Mammary epithelial cell (primary cell): ENCODE measurements at places on chromosomes 16 and 17.

DNA sequence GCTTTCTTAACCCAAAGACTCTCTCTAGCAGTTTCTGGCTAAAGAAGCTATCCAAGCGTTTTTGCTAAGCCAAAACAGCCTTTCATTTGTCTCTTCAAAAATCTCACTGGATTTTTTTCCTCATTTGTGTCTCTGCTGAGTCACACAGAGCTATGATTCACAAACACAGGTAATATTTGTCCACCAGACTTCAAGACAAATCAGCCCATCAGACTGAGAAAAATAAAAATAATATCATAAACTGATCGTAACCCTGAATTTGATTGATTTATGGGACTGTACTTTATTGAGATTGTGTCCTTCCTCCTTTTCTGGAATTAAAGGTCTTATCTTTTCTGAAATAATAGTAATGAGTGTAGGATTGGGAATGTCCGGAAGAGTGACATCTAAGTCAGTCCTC is 25.8 kb downstream of the TRIM16 start:
- DNase-seq: peak; percentile 72

DNA sequence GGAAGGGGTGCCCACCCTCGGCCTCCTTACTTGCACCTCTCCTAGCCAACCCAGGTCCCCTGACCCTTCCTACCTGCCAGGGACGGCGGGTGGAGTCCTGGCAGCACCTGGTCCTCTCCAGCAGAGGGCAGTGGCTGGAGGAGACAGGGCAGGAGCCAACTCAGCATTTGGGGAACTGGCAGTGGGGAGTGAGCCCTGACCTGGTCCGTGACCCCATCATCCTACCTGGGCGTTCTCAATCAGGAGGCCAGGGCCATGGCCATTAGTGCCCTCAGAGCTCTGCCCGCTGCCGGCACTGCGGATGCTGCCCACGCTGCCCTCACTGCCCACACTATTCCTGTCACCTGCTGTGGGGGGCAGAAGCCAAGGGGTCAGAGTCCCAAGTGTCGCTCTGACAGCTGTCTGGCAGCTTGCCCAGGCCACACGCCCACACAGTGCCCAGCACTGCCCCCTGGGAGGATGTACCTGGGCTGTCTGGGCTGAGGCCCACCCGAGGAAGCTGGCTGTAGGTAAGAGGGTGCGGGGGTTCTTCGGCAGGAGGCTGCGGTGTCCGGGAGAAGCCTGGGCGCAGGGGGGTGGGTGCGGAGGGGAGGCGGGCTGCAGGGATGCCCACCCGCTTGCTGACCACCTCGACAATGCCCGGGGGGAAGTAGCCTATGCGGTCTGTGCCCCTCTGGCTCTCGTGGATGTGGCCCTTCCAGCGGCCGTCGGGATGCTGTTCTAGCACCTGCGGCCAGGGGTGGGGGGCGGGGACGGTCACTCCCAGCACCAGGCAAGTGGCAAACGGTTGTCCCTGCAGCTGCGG is 10.8 kb downstream of the CASKIN2 start:
- DNase-seq: peak; percentile 13

DNA sequence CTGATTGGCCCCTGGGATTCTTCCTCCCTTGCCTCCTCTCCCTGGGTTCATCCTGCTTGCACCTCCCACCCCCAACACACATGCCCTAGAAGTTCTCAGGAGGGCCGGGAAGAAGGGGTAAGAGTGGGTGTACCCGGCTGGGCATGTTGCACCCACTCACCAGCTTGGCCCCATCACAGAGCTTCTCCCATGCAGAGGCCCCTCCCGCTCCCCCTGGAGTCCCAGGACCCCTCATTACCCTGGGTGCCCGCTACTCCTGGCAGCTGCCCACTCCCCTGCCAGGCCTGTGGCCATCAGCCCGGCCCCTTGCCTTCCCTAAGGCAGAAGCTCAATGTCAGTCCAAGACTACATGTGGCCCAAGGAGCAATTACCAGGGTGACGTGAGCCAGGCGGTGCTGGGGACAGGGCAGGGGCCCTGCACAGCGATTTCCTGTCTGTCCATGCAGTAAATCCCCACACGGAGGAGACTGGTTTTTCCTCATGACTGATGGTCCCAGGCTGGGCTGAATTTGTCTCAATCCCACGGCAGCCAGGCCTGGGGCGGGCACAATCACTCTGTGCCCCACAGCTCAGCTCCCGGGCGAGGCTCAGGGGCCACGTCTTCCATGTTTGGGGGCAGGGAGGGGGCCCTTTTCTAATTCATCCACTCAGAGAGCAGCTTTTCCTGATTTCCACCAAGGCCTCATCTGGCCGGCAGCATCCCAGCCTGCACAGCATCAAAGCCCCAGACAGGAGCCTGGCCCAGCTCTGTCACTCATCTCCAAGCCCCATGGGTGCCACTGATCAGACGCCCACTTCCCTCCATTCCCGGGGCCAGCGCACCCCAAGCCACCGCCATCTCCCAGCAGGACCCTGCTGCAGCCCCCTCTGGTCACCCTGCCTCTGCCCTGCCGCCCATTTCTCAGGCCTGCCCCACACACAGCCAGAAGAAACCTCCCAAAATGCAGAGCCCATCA is 234.7 kb downstream of the KATNIP start:
- no peak for DNase-seq

DNA sequence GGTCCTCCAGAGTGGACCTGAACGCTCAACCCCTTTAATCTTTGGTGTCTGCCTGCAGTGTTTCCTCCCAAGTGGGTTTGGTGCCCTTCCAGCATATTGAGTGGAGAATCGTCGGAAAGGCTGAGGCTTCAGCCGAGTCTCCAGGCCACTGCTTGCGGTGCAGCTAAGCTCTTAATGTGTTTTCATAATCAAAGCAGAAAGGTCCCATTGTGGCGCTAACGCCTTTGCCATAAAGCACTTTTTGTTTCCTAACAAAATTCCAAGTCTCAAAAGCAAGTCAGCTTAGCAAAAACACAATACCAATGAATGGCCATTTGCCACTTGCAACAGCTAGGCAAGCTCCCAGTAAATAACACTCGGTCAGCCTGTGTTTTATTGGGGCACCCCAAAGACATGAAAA is 57.6 kb downstream of the KSR1 start:
- no peak for DNase-seq

DNA sequence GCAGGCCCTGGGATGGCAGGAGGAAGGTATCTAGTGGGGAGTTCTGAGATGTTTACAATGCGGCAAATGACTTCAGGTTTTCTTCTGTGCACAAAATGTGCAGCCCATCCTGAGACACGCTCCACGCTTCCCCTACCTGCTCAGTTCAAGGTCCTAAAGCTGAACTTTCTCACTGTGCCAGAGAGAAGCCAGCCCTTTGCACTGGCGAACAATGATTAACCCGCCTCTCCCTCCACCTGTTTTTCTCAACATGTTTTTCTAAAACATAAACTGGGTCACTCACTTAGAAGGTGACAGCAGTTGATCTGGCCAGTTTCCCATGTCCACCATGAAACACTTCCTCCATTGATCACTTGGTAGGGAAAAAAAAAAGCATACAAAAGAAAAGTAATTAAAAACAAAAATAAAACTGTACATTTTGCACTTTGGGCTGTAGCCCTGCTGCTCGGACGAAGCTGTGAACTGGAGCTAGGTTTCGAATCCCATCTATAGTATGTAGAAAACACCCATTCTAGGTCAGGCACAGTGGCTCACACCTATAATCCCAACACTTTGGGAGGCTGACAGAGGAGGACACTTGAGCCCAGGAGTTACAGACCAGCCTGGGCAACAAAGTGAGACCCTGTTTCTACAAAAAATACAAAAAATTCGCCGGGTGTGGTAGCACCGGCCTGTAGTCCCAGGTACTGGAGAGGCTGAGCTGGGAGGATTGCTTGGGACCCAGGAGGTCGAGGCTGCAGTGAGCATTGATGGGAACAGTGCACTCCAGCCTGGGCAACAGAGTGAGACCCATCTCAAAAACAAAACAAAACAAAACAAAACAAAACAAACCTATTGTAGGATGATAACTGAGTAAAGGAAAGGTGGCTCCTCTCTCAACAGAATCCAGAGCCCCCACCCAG is 6.1 kb upstream of the G6PC1 start:
- DNase-seq: no peak

GRCh38 chr16:502179-502943 is 25.2 kb upstream of the CAPN15 start:
- DNase-seq: peak; percentile 7

DNA sequence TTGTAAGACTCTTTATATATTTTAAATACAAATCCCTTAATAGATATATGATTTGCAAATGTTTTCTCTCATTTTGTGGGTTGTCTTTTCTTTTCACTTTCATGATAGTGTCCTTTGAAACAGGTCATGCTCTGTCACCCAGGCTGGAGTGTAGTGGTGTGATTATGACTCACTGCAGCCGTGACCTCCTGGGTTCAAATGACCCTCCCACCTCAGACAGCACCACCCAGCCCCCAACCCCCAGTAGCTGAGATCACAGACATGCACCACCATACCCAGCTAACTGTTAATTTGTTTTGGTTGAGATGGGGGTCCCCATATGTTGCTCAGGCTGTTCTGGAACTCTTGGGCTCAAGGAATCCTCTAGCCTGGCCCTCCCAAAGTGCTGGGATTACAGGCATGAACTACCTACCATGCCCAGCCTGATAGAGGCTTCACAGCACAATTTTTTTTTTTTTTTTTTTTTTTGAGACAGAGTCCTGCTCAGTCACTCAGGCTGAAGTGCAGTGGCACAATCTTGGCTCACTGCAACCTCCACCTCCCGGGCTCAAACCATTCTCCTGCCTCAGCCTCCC is 18.5 kb upstream of the TMIGD1 start:
- DNase-seq: no peak

GRCh38 chr16:89502081-89502843 is 5.9 kb upstream of the SPG7 start:
- DNase-seq: peak; percentile 95

DNA sequence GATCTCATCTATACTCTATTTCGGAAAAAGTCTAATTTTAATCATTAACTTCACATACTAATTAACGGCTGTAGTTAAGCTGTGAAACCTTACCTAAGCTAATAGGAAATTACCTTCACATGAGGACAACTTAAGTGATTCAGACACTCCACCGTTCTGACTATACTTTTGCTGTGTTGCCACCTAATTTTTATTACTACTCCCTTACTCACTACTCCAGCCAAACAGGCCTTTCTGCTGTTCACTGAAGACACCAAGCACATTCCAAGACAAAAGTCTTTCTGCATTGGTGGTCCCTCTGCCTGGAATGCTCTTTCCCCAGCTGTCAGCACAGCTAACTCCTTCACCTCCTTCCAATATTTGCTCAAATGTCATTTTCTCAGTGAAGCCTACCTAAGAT is 1.3 kb downstream of the CMTR2 start:
- DNase-seq: peak; percentile 27

DNA sequence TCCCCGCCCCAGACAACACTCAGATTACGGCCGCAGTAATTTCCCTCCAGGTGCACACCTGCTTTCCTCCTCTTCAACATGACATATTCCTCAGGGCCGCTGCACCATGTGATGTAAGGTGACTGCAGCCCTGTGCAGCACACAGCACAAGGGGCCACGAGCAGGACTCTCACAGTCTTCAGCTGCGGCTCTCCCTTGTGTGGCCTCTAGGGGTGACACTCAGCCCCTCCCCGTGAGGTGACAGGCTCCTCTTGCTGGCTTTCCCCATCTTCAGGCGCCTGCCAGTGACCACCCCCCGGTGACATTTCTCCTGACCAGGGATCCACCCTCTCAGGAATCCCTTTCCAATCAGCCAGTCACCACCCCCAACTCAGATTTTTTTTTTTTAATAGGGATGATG is 31.3 kb upstream of the ABCC3 start:
- no peak for DNase-seq

GRCh38 chr16:63652091-63652490 is 1469.8 kb downstream of the CDH11 start:
- DNase-seq: no peak

DNA sequence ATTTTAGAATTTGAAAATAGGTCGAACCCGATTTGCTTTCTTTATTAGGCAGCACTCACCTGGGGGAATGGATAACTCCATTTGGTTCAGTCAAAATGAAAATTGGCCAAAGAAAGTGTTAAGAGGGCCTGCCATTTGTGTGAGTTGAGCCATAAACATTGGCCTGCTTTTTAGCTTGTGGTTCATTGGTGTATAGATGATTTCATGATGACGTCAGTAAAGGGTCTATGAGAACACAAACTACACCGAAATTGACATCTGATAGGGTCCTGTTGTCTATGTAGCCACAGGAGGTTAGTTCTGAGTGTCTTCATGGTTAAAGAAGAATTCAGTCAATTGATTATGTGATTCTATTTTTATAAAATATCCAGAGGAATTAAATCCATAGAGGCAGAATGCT is 1001.5 kb upstream of the EEF2KMT start:
- no peak for DNase-seq

- DNase-seq: peak; percentile 29
Measured at GRCh38 chr16:53457670-53458069, 23.4 kb downstream of the RBL2 start.

GRCh38 chr16:80718480-80719220 is 85.7 kb downstream of the CDYL2 start:
- DNase-seq: peak; percentile 25

- peak; percentile 65 for DNase-seq
Measured at GRCh38 chr17:78144147-78144719, 2.0 kb upstream of the C17orf99 start.

DNA sequence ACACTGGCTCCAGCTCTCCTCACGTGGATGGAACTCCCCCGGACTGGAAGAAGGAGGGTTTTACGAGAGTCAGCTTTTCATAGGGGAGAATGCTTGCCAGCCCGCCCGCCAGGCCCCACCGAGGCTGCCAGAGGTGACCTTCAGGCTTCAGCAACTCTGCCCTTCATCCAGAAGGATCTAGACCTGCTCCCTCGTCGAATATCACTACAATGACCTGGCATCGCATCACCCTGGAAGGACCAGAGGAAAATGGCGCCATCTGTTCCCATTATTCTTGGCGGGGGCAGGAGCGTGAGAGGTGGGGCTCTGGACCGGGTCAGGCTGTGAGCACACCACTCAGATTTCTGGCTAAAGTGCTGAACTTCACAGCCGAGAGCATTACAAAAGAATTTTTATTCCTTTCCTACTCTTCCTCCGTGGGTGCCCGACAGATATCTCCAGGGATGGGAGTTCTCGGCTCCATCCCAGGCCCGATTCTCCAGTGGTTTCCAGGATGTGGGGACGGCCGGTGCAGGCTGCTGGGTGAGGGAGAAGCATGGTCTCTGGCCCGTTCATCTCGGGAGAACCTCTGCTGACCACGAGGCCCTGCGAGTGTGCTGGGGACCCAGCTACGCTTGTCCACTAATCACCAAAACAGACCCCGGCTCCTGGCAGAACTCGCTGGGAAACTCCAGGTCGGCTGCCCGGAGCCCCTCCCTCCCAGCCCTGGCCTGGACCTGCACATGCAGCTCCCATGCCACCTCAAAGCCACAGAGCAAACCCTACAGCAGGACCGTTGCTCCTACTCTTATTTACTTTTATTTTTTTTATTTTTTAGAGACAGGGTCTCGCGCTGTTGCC is 36.8 kb upstream of the ZNF469 start:
- DNase-seq: no peak

- DNase-seq: no peak
Measured at GRCh38 chr16:29756654-29757053, 10.9 kb upstream of the C16orf54 start.
